ENCODE measurements at places on chromosomes 12 and 14.

DNA sequence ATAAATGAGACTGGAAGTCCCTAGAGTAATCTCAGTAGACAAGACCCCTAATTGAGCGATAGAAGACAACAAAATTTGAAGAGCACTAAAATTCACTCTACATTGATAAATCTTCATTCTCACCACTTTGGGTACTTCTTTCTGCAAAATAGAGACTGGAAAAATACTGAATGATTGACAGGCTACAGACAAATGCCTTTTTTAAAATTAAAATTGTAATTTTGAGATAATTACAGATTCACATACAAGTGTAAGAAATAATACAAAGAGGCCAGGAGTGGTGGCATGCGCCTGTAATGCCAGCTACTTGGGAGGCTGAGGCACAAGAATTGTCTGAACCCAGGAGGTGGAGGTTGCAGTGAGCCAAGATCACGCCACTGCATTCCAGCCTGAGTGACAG is 4.5 kb upstream of the CORO1C start:
- DNase-seq: no peak

DNA sequence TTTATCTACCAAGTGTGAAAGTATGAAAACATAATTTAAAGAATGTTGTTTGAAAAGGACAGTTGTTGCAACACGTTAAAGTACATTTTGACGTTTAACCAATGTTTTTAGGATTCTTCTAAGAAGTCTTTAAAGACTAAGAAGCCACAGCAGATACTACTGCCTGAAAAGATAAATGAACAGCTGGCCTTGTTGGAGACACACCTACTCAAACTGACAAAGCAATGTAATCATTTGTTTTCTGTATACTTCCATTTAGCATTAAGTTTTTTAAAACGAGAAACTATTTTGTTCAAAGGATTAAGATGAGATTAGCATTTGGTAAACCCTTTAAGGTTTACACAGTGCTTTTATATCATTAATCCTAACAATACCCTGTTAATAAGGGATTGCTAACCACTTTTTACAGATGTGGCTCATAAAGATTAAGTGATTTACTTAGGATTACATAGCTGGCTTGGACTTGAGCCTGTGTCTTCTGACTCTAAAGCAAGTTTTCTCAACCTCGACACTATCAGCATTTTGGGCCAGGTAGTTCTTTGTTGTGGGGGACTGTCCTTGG is 134.4 kb downstream of the CFAP54 start:
- no peak for DNase-seq

- no peak for DNase-seq
Observed at GRCh38 chr14:63387711-63388110, 69.0 kb upstream of the GPHB5 start.

GRCh38 chr14:23181453-23181852 is 2.0 kb downstream of the SLC7A8 start:
- DNase-seq: no peak

DNA sequence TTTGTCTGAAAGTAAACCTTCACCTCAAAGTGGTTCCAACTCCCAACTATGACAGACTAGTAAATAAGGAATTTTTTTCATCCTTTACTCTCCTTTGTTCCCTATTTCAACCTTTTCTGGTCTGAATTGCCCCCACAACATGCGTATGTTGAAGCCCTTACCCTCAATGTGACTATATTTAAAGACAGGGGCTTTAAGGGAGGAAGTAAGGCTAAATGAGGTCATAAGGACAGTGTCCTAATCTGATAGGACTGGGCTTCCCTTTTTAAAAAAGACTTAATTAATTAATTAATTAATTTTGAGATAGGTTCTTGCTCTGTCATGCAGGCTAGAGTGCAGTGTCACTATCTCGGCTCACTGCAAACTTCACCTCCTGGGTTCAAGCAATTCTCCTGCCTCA is 86.3 kb downstream of the VCPKMT start:
- no peak for DNase-seq

GRCh38 chr12:18703911-18704310 is 33.9 kb downstream of the PLCZ1 start:
- no peak for DNase-seq

All from stimulated activated CD8-positive, alpha-beta memory T cell treated with anti-CD3 and anti-CD28 coated beads, Interleukin-7, amount 100 ng/mL, for 48 hours (primary cell).